Activated CD4-positive, alpha-beta T cell treated with anti-CD3 and anti-CD28 coated beads, Interleukin-2, Interleukin-4, amounts not matched to agents 100 ng/mL and 50 ng/mL, durations not matched to agents 16 hours and 8 hours (primary cell): ENCODE measurements at places on chromosomes 2 and 18.

GRCh38 chr18:35144698-35145097 is 96.1 kb upstream of the ZNF397 start:
- no peak for DNase-seq

DNA sequence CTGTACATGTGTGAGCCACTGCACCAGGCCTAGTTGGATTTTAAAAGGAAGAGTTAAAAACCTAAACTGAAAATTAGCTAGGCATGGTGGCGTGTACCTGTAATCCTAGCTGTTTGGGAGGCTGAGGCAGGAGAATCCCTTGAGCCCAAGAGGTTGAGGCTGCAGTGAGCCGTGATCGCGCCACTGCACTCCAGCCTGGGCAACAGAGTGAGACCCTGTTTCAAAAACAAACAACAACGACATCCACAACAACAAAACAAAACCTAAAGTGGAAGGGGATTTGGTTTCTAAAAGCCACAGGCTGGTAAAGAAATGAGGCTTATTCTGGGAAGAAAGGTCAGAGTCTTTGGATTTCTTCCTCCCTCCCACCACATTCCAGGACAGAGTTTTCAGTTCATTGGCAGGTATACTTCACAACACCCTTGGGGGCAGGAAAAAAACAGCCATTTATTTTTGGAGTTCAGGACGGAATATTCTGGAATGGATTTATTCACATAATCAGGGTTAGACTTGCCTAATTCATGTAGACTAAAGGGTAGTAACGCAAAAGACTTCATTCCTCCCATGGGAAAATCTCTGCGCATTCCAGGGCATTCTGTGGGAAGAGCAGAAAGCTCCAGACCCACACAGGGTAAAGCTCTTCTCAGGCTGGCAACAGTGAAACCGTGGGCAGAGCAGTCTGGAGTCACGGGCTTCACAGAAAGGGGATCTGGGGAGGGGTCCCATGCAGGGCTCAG is 34.9 kb downstream of the TEX44 start:
- DNase-seq = no peak

- peak; percentile 3 for DNase-seq
These were observed 18.8 kb upstream of the TSPYL6 start for GRCh38 chr2:54274781-54275242.

- no peak for DNase-seq
These were observed 233.4 kb upstream of the GALNT5 start for GRCh38 chr2:157024129-157024528.

- no peak for DNase-seq
These were observed 261.9 kb upstream of the EPHA4 start for GRCh38 chr2:221833966-221834365.

DNA sequence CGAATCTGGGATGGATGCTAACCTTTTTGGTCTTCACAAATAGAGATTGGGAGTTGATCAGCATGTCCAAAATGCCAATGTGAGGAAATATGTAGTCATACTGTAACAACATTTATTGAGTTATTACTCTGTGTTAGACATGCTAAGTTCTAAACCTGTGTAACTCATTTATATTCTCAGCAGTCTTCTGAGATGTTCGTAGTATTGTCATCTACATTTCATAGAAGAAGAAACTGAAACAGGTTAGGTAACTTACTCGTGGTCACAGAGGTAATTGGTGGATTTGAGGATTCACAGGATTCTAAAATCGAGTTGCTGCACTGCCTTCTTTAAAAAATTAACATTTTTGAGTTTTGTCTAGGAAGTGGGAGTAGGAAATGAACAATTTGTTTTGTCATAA is 162.1 kb downstream of the UBE2E3 start:
- no peak for DNase-seq

GRCh38 chr18:25614168-25614567 is 262.2 kb upstream of the ZNF521 start:
- DNase-seq = no peak

DNA sequence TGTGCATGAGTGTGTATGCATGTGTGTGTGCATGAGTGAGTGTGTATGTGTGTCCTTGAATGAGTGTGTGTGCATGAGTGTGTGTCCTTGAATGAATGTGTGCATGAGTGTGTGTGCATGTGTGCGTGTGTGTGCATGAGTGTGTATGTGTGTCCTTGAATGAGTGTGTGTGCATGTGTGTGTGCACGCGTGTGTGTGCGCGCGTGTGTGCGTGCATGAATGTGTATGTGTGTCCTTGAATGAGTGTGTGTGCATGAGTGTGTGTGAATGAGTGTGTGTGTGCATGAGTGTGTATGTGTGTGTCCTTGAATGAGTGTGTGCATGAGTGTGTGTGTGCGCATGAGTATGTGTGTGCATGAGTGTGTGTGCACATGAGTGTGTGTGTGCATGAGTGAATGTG is 271.9 kb downstream of the RNF144A start:
- no peak for DNase-seq
